Breast epithelium (tissue), 4 donors: ENCODE measurements at places on chromosomes 1 and 21.
A peak's percentile ranks its signal among the peaks of the same experiment; 100 is the strongest.

DNA sequence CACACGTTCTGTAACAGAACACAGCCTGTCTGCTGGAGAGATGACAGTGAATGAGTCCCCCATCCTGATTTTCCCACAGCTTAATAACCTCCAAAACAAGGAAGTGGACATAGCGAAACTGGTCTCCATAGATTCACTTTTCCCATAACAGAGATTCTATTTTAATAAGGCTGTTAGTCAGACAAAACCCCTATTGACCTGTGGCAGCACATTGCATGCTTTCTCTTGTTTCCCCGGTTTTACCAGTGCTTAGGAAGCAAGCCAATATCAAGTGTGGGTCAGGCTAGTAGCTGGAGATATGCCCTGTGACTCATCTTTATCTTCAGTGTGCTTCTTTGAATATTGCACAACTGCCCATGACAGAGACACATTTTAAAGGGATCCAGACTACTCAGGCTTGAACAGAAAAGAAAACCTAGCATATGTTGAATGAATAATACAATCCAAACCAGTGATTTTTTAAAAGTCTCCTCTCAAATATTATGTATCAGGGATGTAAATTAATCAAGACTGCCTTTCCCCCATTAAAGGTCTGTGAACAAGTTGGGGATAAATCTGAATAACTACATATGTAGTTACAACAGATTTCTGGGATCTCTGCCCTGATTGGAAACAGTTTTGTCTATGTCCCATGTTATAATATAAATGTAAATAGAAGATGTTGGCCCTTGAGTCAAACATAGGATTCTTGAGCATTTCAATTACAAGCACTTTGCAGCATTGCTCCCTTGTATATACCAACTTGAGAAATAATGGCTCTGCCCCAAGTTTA lies 11.9 kb upstream of the CLDN8 start:
- no peaks in the 10 kb centered on the region for H3K27me3 ChIP-seq
- H3K27ac ChIP-seq, result peak overlapping the region; percentile 91

DNA sequence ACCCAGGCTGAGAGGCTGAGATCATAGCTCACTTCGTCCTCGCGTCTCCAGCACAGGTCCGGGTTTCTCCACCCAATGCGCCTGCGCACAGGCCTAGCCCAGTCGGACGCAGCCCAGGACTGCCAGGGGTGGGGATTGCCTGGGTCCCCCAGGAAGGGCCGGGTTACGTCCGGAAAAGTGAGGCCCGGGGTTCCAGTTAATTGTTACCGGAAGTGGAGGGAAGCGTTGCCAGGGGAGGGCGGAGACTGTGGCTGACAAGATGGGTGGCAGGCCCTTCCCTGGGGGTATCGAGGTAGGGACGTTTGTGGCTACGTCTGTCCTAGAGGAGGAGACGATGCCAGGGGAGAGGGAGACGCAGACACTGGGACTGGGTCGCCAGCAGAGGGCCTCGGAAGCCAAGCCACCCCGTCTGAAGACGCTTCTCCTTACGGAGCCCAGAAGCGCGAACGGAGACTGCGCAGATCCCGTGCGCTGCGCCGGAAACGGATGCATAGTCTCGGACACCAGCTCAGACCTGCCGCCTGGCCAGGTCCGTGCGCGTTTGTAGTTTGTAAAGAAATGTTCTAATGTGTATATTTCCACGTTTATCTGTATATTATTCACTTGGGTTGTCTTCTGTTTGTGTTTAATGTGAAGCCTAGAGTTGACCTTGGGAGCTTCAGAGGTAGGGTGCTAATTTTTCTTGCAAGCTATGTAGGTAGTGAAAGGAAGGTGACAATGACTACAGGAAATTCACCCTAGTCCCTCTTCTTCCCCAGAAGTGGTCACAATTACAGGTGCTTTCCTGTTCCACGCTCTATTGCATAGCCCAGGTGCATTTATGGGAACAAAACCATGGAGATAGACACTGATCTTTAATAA lies 7.3 kb downstream of the RSRP1 start:
- DNase-seq, result peak; percentile 94
- no peaks in the 10 kb centered on the region for H3K27me3 ChIP-seq
- H3K4me3 ChIP-seq, result peak overlapping the region; percentile 54
- peaks cover 7% of the 10 kb centered on the region for H3K4me1 ChIP-seq
- peak overlapping the region; percentile 93 for H3K27ac ChIP-seq

GRCh38 chr1:246772686-246773085 lies 48.5 kb downstream of the SCCPDH start:
- H3K36me3 ChIP-seq, result no peaks in the 10 kb centered on the region
- no peaks in the 10 kb centered on the region for H3K27me3 ChIP-seq
- no peak overlapping the region for H3K27ac ChIP-seq
- no peak for DNase-seq
- no peaks in the 10 kb centered on the region for H3K4me1 ChIP-seq
- no peak overlapping the region for H3K4me3 ChIP-seq

DNA sequence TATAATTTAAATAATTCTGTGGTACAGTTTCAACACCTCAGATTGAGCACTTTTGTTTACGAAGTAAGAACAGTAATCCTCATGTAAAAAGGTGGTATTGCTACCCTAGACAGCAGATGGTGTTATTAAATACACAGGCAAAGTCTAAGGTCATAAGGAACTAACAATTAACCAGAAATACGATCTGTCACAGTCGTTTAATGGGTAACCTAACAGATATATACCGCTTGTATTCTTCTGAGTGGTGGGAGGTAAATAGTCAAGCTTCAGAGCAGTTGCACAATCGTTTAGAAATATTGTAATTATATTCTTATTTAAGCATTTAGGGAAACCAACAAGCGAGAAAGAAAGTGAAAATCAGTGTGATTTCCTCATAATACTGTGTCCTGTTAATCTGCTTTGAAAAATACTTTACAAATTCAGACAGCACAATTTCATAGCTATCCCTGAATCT lies 9.8 kb upstream of the IRF2BP2 start:
- H3K4me3 ChIP-seq, result no peak overlapping the region
- no peaks in the 10 kb centered on the region for H3K36me3 ChIP-seq
- peaks cover 14% of the 10 kb centered on the region for H3K4me1 ChIP-seq
- no peaks in the 10 kb centered on the region for H3K27me3 ChIP-seq
- H3K27ac ChIP-seq, result peak overlapping the region; percentile 53

DNA sequence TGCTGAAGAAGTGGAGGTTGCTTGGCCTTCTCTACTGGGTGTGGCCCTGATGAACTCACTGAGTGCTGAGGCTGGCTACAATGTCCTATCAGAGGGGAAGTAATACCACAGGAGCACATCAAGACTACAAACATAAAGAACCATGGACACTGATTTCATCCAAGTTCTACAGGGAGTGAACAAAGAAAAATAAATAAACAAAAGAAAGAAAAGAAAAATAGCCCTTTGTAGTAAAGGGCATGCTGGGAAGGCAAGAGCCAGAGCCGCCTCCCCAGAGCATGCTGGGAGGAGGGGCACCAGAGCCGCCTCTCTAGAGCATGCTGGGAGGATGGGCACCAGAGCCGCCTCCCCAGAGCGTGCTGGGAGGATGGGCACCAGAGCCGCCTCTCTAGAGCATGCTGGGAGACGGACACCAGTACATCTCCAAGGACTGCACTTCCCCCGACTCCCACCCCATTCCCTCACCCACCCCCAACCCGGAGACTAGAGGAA lies 65.9 kb downstream of the LAMC2 start:
- DNase-seq, result no peak
- H3K27me3 ChIP-seq, result no peaks in the 10 kb centered on the region
- H3K27ac ChIP-seq, result no peak overlapping the region
- H3K36me3 ChIP-seq, result no peaks in the 10 kb centered on the region
- no peaks in the 10 kb centered on the region for H3K4me1 ChIP-seq
- no peak overlapping the region for H3K4me3 ChIP-seq

- H3K4me3 ChIP-seq, result no peak overlapping the region
- no peak overlapping the region for H3K27ac ChIP-seq
- no peaks in the 10 kb centered on the region for H3K27me3 ChIP-seq
- H3K4me1 ChIP-seq, result no peaks in the 10 kb centered on the region
- DNase-seq, result no peak
- no peaks in the 10 kb centered on the region for H3K36me3 ChIP-seq
Observed at GRCh38 chr1:86997538-86997937, 83.1 kb downstream of the HS2ST1 start.
